ENCODE measurements at places on chromosomes 3 and 15. TPM values are rescaled to one million over a fixed set of nuclear protein-coding genes. Genes with fewer than 3 reads are reported as not detected.

CLDND1 gene
- 118 TPM for total RNA-seq

BMF gene
- 153 TPM for total RNA-seq

OXTR gene
- total RNA-seq: 1.0 TPM

ANKDD1A gene
- total RNA-seq: 6.9 TPM

DNA sequence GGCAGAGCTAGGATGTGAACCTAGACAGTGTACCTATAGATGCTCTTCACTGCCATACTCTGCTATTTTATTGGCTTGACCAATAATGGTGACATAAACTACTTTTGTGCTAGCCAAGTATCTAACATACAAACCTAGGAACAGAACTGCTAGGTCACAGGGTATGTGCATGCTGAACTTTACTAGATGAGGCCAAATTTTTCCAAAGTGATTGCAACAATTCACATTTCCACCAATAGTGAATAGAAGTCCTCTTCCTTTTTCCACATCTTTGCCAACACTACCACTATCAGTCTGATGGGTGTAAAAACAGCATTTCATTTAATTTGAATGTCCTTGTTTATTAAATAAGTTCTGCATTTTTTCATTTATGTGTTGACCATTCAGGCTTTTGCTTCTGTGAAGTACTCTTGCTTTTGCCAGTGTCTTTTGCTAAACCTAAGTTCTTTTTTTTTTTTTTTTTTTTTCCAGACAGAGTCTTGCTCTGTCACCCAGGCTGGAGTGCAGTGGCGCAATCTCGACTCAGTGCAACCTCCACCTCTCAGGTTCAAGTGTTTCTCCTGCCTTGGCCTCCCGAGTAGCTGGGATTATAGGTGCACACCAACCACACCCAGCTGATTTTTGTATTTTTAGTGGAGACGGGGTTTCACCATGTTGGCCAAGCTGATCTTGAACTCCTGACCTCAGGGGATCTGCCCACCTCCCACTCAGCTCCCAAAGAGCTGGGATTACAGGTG, 54.1 kb downstream of the DCAF1 start:
- DNase-seq: no peak

DNA sequence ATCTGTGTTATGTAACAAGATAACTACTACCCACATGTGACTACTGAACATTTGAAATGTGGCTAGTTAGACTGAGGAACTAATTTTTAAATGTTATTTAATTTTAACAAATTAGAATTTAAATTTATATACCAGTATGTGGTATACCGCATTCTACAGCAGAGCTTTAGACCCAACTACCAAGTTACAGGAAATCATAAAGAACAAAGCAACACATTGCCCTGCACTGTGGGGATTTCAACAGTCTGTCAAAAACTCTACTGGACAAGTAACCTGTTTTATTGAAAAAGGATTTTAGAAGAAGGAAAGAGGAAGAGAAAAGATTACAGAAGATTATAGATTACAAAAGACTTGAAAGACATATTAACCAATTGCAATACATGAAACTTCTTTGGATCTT, 64.9 kb downstream of the DPH6 start:
- no peak for DNase-seq

DNA sequence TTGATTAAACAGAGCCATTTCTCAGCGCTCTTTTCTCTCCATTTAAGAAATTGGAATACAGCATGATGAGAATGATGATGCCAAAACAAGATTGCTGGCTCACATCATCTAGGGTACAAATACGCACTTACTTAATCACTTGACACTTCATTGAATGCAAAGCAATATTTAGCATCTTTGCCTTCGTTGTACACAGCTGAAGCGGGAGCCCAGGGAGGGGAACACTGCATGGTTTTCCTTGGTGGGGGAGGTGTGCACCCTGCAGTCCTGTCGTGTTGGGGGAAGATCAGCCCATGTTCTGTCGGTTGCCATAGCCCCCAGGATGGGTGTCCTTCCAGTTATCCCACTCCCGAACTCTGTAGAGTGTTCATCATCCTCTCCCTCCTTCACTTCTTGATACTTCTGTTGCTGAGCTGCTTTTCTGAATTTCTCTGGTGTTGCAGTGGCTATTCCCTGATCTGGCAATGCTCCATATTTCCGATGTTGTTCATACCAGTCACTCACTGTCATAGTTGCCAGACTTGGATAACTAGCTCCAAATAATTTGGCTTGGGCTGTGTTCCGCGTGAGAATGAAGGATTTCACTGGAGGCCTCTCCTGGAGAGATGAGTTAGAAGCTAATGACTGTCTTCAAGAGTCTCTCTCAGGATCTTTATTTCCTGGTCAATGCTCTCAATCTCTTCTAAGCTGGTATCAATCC, 50.1 kb upstream of the DYNC1LI1 start:
- DNase-seq: no peak

GRCh38 chr3:43478118-43478785, 143.6 kb downstream of the ANO10 start:
- DNase-seq: no peak

- no peak for DNase-seq
These were observed 84.6 kb upstream of the KLF13 start for GRCh38 chr15:31241888-31242522.

GRCh38 chr15:59516655-59517461, 78.9 kb downstream of the FAM81A start:
- DNase-seq: no peak

DNA sequence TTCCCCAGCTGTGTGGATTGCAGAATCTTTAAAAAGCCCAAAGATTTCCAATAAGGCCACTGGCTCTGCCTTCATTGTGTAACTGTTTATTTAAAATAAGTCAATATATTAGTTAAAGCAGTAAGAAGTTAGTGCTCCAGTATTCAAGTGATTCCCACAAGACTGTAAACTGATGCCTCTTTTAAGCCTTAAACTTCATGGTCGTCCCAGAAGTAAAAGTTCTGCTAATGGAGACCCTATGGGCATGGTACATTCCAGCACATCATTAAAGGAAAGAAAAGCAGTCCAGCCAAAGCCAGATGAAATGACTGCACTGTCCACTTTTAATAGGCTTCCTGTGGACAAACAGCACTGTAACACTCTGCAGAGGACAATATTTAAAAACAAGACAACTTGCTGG, 512.6 kb downstream of the MECOM start:
- DNase-seq: no peak

DNA sequence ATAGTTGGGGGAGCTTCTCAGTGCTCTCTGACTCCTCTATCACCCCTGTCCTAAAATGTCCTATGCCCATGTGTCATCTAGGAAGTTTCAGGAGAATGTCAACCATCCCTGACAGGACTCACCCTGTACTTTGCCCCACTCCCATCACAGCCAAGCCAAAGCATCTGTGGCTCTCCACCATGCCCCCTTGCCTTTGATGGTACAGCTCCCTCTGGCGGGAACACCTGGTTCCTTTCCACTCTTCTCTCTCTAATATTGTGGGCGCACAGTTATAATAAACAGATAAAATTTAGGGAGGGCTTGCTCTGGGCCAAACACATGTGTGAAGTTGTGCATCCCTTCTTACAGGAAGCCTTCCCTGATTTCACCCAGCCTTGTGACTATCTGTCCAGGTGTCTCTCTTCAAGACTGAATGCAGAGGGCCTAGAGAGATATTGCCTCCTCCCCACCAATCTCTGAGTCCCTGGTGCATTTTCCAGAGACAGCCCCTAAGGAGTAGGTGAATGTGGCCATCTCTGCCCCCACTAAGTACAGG, 62.8 kb downstream of the ISG20 start:
- DNase-seq: peak; percentile 46

GRCh38 chr15:27458345-27459084, 487.5 kb downstream of the GABRG3 start:
- no peak for DNase-seq

DNA sequence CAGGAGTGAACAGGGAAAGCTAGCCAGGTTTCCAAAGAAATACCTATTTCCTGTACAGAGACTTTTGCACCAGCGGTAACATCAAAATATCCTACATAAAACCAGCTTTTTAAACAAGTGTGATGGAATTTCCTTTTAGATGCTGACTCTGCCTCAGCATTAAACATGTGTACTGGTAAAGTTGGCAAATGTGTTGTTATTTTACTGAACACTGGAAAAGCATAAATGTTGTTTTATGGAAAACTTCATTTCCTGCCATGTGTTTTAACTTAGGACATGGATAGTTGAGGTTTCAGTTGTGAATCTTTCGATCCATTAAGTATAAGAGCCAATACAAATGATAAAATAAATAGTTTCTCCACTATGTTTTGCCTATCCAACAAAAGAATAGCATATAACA, 15.7 kb downstream of the OXNAD1 start:
- DNase-seq: no peak

DNA sequence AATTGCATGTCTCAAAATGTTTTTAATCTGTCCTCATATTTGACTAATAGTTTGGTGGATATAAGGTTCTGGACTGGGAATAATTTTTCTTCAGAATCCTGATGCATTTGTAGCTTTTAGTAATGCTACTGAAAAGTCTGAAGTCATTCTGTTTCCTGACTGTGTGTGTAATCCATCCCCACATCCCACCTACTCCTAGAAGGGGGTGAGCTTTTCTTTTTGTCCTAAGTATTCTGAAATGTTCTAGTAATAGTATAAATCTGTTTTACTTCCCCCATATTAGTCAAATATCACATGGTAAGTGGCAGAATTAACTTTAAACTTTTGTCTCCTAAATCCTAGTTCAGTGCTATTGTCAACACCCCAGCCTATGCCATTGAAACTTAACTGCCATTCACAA, 162.8 kb downstream of the GREM1 start:
- DNase-seq: no peak

GRCh38 chr15:49712846-49713450, 92.1 kb downstream of the DTWD1 start:
- DNase-seq: no peak

DNA sequence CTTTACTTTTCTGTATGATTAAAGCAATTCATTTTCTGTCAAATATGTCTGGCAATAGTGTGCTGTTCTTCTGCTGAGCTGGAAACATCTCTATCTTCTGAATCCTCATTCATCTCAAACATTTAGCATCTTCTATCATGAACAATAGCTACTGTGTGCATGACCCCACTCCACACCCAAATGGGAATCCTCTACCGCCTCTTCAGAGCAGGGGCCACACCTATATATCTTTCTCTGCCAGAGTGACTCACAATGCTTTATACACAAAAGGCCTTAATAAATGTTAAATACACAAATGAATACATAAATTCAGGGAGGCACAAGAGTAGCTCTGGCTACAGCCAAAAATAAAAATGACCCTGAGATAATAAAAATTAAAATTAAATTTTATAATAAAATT, 8.0 kb downstream of the ALDH1A2 start:
- DNase-seq: no peak

GRCh38 chr15:99480016-99480810, 85.6 kb upstream of the MEF2A start:
- DNase-seq: no peak

DNA sequence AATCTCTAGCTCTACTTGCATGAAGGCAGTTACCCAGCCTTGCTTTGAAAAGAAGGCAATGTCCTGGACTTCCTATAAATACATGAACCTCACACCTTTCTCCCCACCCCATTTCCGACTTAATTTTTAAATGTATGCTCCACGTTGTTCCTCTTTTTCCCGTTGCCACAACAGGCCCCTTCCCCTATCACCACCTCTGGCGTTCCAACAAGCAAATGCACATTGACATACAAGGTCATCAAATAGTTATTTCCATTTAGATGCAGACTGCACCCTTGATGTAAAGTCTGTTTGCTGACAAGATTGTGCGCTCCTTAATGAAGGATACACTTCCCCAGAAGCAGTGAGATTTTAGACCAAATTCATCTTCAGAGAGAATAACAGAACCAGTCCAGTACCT, 260.7 kb upstream of the UMPS start:
- no peak for DNase-seq

- DNase-seq: no peak
These were observed 218.0 kb upstream of the CDIN1 start for GRCh38 chr15:36361351-36361870.

- no peak for DNase-seq
These were observed 1037.0 kb upstream of the CFAP20DC start for GRCh38 chr3:60086811-60087210.

GRCh38 chr3:168288511-168289401, 193.0 kb upstream of the GOLIM4 start:
- DNase-seq: no peak

DNA sequence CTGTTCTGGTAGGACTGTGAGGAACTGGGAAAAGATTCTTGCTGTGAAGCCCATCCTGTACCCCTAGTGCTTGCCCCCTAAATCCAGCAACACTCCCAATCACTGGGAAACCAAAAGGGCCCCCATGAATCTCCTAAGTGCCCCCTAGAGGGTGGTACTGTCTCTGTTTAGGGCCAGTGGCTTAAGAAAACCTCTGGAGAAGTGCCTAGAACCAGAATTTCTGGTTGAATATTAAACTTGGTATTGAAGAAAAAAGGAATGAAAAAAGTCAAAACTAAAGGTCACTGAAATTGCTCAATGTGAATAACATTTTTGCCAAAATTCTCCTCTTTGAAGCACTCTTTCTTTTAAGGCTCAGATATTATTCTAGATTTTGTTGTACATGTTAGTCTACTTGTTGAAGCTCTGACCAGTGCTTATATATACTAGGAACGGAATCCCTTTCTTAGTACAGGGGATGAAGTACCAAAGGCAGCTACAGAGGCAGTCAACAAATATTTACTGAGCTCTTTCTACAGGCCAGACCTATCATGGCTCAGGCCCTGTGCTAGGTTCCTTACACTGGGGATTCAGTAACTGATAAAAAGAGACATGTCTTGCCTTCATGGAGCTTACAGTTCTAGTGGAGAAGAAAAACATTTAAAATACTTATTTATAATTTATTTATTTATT, 138.8 kb downstream of the MYLK start:
- DNase-seq: no peak

DNA sequence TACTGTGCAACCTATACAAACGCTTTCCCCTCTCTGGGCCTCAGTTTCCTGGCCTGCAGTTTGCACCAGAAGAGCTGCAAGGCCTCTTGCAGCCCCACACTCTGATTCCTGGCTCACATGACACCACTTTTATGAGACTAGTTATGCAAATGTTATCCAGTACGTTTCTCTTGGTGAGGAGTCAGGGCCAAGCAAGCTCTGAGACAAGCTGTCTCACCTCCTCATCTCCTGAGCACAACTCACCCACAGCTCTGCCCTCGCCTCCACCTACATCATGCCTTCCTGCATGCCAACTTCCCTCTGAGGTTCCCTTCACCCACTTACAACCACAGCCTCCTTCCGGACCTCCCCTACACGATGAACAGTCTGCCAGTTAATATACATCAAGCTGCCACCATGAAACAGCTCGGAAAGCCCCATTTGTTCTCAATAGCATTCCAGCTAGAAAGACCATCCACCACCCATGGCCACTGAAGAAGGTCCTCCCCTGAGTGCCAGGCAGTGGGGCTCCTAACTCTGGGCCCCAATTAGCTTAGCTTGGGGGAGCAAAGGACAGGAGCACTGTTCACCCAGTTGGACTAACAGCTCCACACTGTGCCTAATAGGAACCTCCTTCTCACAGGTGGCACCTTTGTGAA, 25.0 kb downstream of the CRYGS start:
- no peak for DNase-seq

All from endothelial cell (in vitro differentiated cells).